Hepatocyte (in vitro differentiated cells): ENCODE measurements at places on chromosomes 4 and X. TPM values are rescaled to one million over a fixed set of nuclear protein-coding genes. Genes with fewer than 3 reads are reported as not detected.
A peak's percentile ranks its signal among the peaks of the same experiment; 100 is the strongest.

DNA sequence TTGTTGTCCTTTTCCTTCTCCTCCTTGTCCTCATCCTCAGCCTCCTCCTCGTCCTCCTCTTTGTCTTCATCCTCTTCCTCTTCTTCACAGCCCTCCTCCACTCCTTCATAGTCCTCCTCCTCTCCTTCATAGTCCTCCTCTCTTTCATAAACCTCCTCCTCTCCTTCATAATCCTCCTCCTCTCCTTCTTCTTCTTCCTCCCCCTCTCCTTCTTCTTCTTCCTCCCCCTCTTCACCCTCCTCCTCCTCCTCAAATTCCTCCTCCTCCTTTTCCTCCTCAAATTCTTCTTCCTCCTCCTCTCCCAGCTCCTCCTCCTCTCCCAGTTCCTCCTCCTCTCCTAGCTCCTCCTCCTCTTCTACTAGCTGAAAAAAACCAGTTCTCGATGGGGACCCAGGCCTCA lies 143.8 kb upstream of the RADX start:
- DNase-seq: no peak
- H3K36me3 ChIP-seq: no peaks in the 10 kb centered on the region
- H3K27ac ChIP-seq: no peak overlapping the region
- no peaks in the 10 kb centered on the region for H3K4me1 ChIP-seq

- DNase-seq: no peak
- H3K27me3 ChIP-seq: no peaks in the 10 kb centered on the region
- no peak overlapping the region for H3K4me3 ChIP-seq
Measured at GRCh38 chrX:118614150-118614549, 113.3 kb upstream of the IL13RA1 start.

DNA sequence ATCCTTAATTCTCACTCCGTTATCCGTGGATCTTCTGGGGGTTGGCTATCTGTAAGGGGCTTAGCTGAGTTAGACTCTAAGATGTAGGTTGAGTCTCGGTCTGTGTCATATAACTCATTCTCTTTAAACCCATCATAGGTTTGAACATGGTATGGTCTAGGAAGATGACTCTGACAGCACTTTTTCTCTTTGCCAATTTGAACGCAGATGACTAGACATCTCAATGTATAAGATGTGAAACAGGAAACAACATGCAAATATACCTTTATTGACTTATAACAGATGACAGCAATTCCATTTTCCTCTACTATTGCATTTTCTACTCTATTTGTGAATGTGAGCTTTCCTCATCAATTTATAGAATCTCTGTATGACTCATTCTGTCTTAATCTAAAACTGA lies 634.8 kb upstream of the MAGEB2 start:
- H3K4me3 ChIP-seq: no peak overlapping the region
- no peak overlapping the region for H3K27ac ChIP-seq
- H3K27me3 ChIP-seq: no peaks in the 10 kb centered on the region
- H3K4me1 ChIP-seq: no peaks in the 10 kb centered on the region
- H3K36me3 ChIP-seq: no peaks in the 10 kb centered on the region
- DNase-seq: no peak

GRCh38 chr4:48470137-48470536 lies 13.0 kb upstream of the SLC10A4 start:
- H3K4me3 ChIP-seq: no peak overlapping the region
- H3K4me1 ChIP-seq: no peaks in the 10 kb centered on the region
- H3K27ac ChIP-seq: no peak overlapping the region
- no peak for DNase-seq
- H3K27me3 ChIP-seq: no peaks in the 10 kb centered on the region

Gene VSIG1
- total RNA-seq: 12.8 and 22.5 TPM in 2 replicates

Gene ADGRG2
- 3.7 and 4.5 TPM in 2 replicates for total RNA-seq

GRCh38 chrX:519741-520140 lies 110.8 kb upstream of the SHOX start:
- H3K4me3 ChIP-seq: no peak overlapping the region
- H3K27me3 ChIP-seq: peaks cover 11% of the 10 kb centered on the region
- H3K36me3 ChIP-seq: no peaks in the 10 kb centered on the region
- H3K27ac ChIP-seq: no peak overlapping the region
- no peaks in the 10 kb centered on the region for H3K4me1 ChIP-seq

DNA sequence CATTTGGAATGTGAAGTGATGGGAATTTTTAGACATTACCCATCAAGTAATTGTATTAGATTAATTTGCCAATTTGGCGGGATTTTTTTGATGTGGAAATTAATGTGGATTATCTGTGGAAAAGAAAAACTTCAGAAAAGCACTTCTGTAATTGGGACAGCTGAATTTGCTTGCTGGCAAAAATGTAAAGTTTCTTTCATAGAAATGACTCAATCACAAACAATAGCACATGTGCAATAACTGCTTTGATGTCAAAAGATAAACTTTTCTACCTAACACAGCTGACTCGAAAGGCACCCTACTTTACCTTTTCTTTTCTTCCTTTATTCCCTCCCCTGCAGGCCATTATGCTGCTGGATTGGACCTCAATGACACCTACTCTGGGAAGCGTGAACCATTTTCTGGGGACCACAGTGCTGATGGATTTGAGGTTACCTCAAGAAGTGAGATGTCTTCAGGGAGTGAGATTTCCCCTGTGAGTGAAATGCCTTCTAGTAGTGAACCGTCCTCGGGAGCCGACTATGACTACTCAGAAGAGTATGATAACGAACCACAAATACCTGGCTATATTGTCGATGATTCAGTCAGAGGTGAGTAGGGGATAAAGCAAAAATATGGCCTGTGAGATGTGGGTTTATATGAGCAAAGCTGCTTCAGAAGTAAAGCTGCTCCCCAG lies 1.4 kb downstream of the AREG start:
- peak overlapping the region; percentile 56 for H3K27ac ChIP-seq
- no peaks in the 10 kb centered on the region for H3K27me3 ChIP-seq
- no peaks in the 10 kb centered on the region for H3K4me1 ChIP-seq
- no peaks in the 10 kb centered on the region for H3K36me3 ChIP-seq
- DNase-seq: no peak

Gene NMU
- total RNA-seq: 7.6 and 20.1 TPM in 2 replicates

DNA sequence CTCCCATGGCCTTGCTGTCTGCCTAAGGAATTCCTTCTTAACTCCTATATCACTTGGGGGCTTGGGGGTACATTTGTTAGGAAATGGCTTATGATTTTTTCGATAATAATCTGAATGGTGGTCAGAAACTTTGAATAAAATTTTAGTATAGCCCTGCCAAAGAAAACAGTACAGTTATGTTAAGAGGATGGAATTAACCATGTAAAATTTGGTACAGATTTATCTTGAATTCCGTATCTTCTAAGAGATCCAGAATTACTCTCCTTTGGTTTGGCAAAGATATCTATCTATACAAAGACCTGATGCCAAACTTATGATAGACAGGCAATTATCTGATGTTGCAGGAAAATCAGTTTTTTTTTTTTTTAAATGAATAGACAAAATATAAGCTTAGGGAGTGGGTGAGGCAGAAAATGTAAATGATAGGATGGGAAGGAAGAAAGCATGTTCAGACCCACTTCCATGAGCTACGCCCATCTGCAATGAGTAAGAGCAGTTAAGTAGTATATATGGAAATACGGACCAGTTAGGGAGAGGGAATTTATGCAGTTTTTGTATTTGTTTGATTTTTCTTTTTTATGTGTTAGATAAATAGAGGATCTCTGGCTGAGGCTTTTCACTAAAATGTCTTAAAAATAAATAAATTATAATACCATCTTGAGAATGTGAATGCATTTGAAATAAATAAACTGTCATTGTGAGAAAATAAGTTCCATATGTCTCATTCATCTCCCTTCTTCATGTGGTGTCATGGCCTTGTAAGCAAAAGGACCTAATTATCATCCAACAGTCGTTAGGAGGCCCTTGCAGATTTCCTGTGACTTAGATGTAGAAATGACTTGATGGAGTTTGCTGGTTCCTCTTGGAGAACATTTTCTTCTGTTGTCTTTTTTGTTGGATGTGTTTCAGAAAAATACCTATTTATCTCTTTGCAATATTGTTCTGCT lies 389.6 kb downstream of the ARHGAP24 start:
- peaks cover 8% of the 10 kb centered on the region for H3K4me1 ChIP-seq
- DNase-seq: no peak
- H3K27ac ChIP-seq: no peak overlapping the region
- no peak overlapping the region for H3K4me3 ChIP-seq
- no peaks in the 10 kb centered on the region for H3K36me3 ChIP-seq
- H3K27me3 ChIP-seq: no peaks in the 10 kb centered on the region

Gene SPIN2A
- total RNA-seq: 0.24 and 1.0 TPM in 2 replicates

Gene SPOCK3
- total RNA-seq: 3.4 and 4.1 TPM in 2 replicates

GRCh38 chr4:54658252-54659093 lies 716 bp downstream of the KIT start:
- peaks cover 15% of the 10 kb centered on the region for H3K4me1 ChIP-seq
- peak overlapping the region; percentile 55 for H3K4me3 ChIP-seq
- H3K27ac ChIP-seq: no peak overlapping the region
- no peaks in the 10 kb centered on the region for H3K36me3 ChIP-seq

Gene VCX2
- total RNA-seq: not detected in 2 replicates

DNA sequence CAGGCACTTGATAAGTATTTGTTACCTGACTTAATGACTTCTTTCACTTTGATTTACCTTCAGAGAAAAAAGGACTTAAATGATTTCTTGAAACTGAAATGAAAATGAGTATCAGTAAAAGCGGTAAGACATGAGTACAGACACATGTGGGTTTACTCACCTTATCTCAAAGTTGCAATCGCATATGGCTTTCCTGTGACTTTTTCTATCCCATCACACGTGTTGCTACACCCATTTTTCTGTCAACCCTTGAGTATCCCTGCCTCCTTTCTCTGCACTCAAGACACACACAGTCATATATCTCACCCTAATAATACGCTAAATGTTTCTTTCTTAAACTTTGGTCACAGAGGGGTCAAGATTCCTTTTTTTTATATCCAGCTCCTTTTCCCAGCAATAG lies 11.0 kb upstream of the ARHGEF38 start:
- H3K4me3 ChIP-seq: no peak overlapping the region
- peaks cover 12% of the 10 kb centered on the region for H3K4me1 ChIP-seq
- H3K27ac ChIP-seq: no peak overlapping the region
- no peaks in the 10 kb centered on the region for H3K36me3 ChIP-seq

- H3K27ac ChIP-seq: no peak overlapping the region
- peaks cover 25% of the 10 kb centered on the region for H3K4me1 ChIP-seq
Measured at GRCh38 chr4:7815562-7815961, 124.1 kb downstream of the AFAP1 start.

- H3K27me3 ChIP-seq: no peaks in the 10 kb centered on the region
- no peak overlapping the region for H3K27ac ChIP-seq
- DNase-seq: no peak
Measured at GRCh38 chrX:149611623-149612175, 16.6 kb upstream of the HSFX2 start.

Gene SYN1
- total RNA-seq: 0.43 and 1.2 TPM in 2 replicates

Gene NAA11
- total RNA-seq: not detected in 2 replicates

- no peaks in the 10 kb centered on the region for H3K36me3 ChIP-seq
- H3K4me3 ChIP-seq: no peak overlapping the region
- no peaks in the 10 kb centered on the region for H3K27me3 ChIP-seq
Measured at GRCh38 chrX:105179644-105180043, 40.9 kb downstream of the TEX13A start.

Gene NELFA
- 10.8 and 21.4 TPM in 2 replicates for total RNA-seq

GRCh38 chr4:4321951-4322688 lies 32.1 kb downstream of the ZBTB49 start:
- no peaks in the 10 kb centered on the region for H3K27me3 ChIP-seq
- no peak overlapping the region for H3K27ac ChIP-seq
- no peaks in the 10 kb centered on the region for H3K4me1 ChIP-seq
- no peaks in the 10 kb centered on the region for H3K36me3 ChIP-seq

- no peak for DNase-seq
- no peaks in the 10 kb centered on the region for H3K36me3 ChIP-seq
- no peaks in the 10 kb centered on the region for H3K4me1 ChIP-seq
Measured at GRCh38 chr4:73244945-73245601, 13.5 kb downstream of the ANKRD17 start.

GRCh38 chr4:65645185-65645584 lies 25.1 kb downstream of the EPHA5 start:
- H3K27ac ChIP-seq: no peak overlapping the region
- no peaks in the 10 kb centered on the region for H3K27me3 ChIP-seq
- H3K4me1 ChIP-seq: no peaks in the 10 kb centered on the region
- no peak for DNase-seq
- no peak overlapping the region for H3K4me3 ChIP-seq

Gene ERAS
- 0.47 TPM in 1 of 2 replicates, not detected in the other for total RNA-seq

DNA sequence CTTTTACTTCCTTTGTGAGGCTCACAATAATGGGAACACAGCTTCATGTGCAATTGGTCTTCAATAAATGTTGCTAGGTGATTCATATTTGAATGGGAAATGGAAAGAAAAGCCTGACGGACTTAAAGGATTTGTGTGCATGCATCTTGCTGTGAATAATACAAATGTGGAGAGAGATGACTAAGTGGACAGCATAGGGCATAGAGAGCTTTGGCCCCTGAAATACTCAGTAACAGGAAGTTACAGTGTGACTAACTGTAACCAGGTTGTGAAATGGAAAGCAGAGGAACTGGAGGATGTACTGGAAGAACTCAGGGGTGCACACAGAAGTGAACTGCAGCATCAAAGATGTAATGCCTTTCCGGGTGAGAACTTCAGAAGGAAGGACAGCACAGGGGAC lies 206.7 kb downstream of the MGST2 start:
- H3K4me3 ChIP-seq: no peak overlapping the region
- H3K4me1 ChIP-seq: no peaks in the 10 kb centered on the region
- peak; percentile 37 for DNase-seq
- H3K27me3 ChIP-seq: no peaks in the 10 kb centered on the region

GRCh38 chr4:86586160-86586572 lies 7.9 kb upstream of the PTPN13 start:
- H3K4me3 ChIP-seq: no peak overlapping the region
- H3K27me3 ChIP-seq: no peaks in the 10 kb centered on the region
- no peaks in the 10 kb centered on the region for H3K36me3 ChIP-seq
- peaks cover 3% of the 10 kb centered on the region for H3K4me1 ChIP-seq
- DNase-seq: no peak

DNA sequence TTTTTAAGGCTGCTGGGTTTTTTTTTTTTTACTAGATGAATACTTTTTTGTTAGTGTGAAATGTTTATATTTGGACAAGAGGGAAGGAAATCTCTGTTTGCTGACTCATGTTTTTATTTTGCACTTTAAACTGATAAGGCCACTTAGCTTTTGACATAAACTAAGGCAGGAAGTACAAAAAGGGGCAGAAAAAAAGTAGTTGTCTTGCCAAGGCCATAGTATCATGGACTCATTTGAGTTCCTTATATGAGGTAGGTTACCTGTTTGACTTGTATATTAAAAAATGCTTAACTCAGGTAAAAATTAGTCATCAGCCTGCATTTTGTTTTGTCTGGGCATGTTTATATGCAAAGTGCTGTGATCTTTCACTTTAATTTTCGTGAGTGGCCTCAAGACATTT lies 26.0 kb downstream of the SMAD1 start:
- H3K36me3 ChIP-seq: no peaks in the 10 kb centered on the region
- no peak overlapping the region for H3K4me3 ChIP-seq
- no peaks in the 10 kb centered on the region for H3K4me1 ChIP-seq
- DNase-seq: no peak
